ENCODE measurements at places on chromosomes 3 and 15. TPM values are rescaled to one million over a fixed set of nuclear protein-coding genes. Genes with fewer than 3 reads are reported as not detected.
A peak's percentile ranks its signal among the peaks of the same experiment; 100 is the strongest.

DNA sequence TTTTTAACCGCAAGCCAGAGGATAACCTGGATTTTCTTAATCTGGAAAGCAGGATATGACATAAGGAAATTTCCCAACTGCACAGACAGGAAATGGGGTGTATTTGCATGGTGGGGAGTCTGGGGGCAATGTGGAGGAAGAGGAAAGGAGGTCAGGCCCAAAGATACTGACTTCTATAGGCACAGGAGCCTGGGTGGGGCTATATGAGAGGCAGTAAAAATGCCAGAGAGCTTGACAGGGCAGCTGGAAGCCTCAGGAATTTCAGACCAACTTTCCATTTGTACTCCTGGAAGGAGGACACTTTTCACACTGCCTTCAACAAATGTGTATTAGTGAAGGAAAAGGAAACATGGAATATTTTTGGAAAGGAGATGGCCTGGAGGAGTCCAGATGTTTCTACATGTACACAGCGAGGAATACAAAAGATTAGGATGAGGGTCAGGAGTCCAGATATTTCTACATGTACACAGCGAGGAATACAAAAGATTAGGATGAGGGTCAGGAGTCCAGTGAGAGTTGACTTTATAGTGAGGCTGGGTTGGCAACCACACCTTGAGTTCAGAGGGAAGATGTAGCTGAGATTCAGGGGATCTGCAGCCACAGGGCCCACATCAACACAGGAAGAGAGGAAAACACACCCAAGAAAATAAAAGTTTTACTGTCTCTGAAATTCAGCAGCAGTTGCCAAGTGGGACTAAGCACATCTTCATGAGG is 111.9 kb upstream of the PTPRG start:
- H3K27me3 ChIP-seq = no peaks in the 10 kb centered on the region
- H3K27ac ChIP-seq = no peak overlapping the region
- H3K4me1 ChIP-seq = no peaks in the 10 kb centered on the region

DNA sequence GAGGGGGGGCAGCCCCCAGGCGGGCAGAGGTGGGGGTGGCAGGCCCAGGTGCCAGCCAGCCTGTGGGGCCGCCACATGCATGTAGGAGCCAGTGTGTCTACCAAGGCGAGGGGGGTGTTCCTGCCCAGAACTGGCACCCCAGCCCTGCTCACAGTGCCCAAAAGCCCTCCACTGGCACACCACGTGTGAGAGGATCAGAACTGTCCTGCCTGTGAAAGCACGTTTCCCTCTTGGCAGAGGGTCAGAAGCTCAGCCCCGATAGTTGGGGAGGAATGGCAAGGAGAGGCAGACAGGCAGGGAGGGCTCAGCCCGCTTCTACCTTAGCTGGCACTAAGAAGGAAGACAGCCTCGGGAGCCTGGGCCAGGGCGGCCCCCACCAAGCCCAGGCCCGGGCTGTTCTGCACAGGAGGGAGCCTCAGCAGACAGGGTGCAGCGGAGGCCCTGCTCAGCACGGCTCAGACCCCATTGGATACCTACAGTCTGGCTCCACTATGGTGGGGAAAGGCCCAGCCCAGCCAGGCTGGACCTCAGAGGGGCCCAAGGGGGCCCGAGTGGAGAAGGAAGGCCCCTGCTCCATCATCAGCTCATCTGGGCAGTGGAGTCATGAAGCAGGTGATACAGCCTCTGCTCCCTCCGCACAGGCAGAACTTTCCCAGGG is 84.8 kb upstream of the LINGO1 start:
- H3K36me3 ChIP-seq = no peaks in the 10 kb centered on the region
- H3K27ac ChIP-seq = no peak overlapping the region
- peaks cover 12% of the 10 kb centered on the region for H3K4me1 ChIP-seq
- H3K27me3 ChIP-seq = no peaks in the 10 kb centered on the region
- H3K4me3 ChIP-seq = no peak overlapping the region

DNA sequence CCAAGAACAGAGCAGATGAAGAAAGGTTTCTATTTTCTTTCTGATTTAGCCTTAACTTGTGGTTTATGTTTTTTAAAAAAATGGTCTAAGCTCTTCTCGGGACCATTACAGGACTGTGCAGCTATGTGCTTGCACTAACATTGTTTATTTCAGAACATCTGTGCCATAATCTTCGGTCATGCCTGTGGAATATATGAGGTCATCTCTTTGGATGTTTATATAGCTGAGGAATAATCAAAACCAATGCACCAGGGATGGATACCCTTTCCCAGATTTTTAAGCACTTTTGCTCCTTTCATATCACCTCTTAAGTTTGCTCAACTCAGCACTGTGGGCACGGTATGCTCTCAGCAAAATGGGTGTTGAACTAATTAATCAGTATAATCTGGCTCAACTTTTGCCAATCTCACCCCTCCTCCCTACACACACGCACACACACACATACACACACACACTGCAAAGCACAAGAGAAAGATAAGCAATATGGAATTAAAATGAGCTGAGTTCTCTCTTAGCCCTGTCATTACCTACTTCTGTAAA is 268.5 kb upstream of the TMC3 start:
- DNase-seq = no peak
- H3K4me3 ChIP-seq = no peak overlapping the region
- H3K4me1 ChIP-seq = peaks cover 23% of the 10 kb centered on the region
- H3K27ac ChIP-seq = no peak overlapping the region
- no peaks in the 10 kb centered on the region for H3K27me3 ChIP-seq

GRCh38 chr3:71066849-71067261 is 516.7 kb downstream of the FOXP1 start:
- peaks cover 8% of the 10 kb centered on the region for H3K27me3 ChIP-seq
- H3K36me3 ChIP-seq = no peaks in the 10 kb centered on the region
- H3K4me3 ChIP-seq = peak overlapping the region; percentile 77
- H3K4me1 ChIP-seq = peaks cover 57% of the 10 kb centered on the region

DNA sequence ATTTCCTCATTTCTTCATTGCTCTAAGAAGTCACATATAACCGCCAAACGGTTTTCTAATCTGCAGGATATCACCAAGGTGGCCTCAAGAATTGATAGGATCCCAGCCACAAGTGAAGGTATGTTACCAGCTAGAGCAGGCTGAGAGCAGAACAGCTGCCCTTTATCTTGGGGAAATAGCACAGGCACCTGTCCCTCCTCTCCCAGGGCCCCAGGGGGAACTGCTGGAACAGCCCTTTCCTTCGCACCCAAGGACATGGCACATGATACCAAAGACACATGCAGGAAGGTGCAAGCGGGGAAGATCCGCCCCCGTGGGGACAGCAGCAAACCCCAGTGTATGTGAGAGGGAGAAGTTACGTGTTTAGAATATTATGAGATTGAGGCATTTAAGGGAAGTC is 35.3 kb downstream of the HOMER2 start:
- no peaks in the 10 kb centered on the region for H3K4me1 ChIP-seq
- no peak overlapping the region for H3K4me3 ChIP-seq
- no peaks in the 10 kb centered on the region for H3K27me3 ChIP-seq
- no peak overlapping the region for H3K27ac ChIP-seq

GRCh38 chr3:53544357-53544756 is 49.9 kb downstream of the CACNA1D start:
- H3K4me3 ChIP-seq = no peak overlapping the region
- no peaks in the 10 kb centered on the region for H3K36me3 ChIP-seq
- peaks cover 3% of the 10 kb centered on the region for H3K4me1 ChIP-seq
- no peak for DNase-seq
- no peaks in the 10 kb centered on the region for H3K27me3 ChIP-seq

DNA sequence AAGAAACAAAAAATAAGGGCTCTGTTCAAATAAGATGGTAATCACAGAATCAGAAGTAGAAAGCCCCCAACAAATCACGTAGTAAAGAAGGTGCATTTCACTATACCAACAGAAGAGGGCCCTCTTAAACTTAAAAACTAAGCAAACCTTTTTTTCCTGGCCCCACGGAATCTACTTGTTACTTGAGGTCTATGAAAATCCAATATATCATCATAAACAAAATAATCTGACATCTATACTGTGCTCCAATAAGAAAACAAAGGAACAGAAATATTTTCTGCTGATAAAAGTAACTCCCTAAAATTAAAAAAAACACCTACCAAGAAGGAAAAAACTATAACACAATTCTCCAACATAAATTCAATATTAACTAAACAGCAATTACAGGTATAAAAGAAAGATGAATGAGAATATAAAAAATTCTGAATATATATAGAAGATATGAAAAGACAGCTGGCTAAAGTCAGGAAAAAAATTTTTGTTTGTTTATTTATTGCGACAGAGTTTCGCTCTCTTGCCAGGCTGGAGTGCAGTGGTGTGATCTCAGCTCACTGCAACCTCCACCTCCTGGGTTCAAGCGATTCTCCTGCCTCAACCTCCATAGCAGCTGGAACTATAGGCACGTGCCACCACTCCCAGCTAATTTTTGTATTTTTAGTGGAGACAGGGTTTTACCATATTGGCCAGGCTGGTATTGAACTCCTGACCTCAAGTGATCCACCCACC is 81.8 kb downstream of the CLASP2 start:
- no peaks in the 10 kb centered on the region for H3K27me3 ChIP-seq
- peaks cover 15% of the 10 kb centered on the region for H3K4me1 ChIP-seq
- no peak overlapping the region for H3K4me3 ChIP-seq

DNA sequence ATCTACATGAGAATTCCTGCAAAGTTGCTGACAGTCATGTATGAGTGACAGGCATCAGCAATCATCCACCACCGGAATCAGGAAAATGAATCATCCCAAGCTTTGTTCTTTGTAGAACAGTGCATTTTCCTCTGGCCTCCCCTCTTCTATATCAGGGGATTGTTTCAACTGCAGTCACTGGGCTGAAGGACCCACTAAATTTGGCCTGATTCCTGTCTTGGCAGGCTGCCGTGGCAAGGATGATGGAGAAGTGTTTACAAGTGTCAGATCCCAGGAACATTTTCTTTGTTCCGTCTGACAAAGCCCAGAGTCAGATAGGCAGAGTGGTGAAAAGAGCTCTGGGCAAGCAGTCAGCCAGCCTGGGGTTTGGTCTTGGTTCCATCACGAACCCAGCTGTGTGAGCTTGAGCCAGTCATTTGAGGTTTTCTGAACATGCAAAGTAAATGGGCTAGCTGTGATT is 175.1 kb upstream of the TSC22D2 start:
- H3K4me3 ChIP-seq = no peak overlapping the region
- no peak for DNase-seq
- H3K27me3 ChIP-seq = no peaks in the 10 kb centered on the region
- no peak overlapping the region for H3K27ac ChIP-seq
- peaks cover 5% of the 10 kb centered on the region for H3K4me1 ChIP-seq

- no peak overlapping the region for H3K4me3 ChIP-seq
- peaks cover 22% of the 10 kb centered on the region for H3K36me3 ChIP-seq
- peaks cover 39% of the 10 kb centered on the region for H3K4me1 ChIP-seq
- no peak for DNase-seq
- 0 out of 2 replicates have a peak overlapping the region, but pooled peaks have one; percentile 10 for H3K27ac ChIP-seq
Observed at GRCh38 chr15:57018151-57018550, 99.7 kb downstream of the TCF12 start.

DNA sequence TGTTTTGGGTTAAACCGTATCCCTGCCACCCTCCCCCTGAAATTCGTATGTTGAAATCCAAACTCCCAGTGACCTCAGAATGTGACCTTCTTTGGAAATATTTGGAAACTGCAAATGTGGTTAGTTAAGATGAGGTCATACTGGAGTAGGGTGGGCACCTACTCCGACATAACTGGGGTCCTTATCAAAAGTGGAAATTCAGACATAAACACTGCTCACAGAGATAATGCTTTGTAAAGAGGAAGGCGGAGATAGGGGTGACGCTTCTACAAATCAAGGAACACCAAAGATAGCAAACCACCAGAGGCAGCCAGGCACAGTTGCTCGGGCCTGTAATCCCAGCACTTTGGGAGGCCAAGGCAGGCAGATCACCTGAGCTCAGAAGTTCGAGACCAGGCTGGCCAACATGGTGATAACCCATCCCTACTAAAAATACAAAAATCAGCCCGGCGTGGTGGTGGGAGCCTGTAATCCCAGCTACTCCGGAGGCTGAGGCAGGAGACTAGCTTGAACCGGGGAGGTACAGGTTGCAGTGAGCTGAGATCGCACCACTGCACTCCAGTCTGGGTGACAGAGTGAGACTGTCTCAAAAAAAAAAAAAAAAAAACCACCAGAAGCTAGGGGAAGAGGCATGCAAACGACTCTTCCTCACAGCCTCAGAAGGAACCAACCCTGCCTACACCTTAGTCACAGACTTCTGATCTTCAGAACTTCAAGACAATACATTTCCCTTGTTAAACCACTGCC is 51.1 kb upstream of the CHD2 start:
- peaks cover 5% of the 10 kb centered on the region for H3K36me3 ChIP-seq
- no peak overlapping the region for H3K27ac ChIP-seq
- peaks cover 11% of the 10 kb centered on the region for H3K4me1 ChIP-seq
- no peak for DNase-seq

METTL6 gene
- total RNA-seq = 18.2 TPM

P2RY14 gene
- total RNA-seq = not detected

DNA sequence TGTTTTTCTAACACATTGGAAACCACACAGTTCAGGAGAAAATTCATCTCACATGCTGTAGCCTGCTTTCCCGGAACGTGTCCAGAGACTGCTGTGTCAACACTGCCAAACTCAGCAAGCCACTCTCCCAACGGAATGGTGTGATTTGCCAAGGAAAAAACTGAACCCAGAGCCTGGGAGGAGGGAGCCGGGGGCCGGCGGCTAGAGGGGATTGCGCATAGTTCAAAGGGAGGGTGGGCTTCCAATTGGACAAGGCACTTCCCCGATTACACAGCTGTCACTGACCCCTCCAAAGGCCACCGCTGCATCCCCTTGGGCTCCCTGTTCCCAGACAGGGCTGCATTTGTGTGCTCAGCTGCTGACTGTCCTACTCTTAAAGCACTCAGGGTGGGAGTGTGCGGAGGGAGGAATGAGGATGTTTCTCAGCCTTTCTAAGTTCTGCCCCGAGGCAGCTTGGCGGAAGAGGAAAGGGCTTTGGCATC is 256.2 kb downstream of the ZNF621 start:
- no peak for DNase-seq
- H3K4me1 ChIP-seq = peaks cover 18% of the 10 kb centered on the region
- no peak overlapping the region for H3K27ac ChIP-seq

SRP14 gene
- 190 TPM for total RNA-seq

DNA sequence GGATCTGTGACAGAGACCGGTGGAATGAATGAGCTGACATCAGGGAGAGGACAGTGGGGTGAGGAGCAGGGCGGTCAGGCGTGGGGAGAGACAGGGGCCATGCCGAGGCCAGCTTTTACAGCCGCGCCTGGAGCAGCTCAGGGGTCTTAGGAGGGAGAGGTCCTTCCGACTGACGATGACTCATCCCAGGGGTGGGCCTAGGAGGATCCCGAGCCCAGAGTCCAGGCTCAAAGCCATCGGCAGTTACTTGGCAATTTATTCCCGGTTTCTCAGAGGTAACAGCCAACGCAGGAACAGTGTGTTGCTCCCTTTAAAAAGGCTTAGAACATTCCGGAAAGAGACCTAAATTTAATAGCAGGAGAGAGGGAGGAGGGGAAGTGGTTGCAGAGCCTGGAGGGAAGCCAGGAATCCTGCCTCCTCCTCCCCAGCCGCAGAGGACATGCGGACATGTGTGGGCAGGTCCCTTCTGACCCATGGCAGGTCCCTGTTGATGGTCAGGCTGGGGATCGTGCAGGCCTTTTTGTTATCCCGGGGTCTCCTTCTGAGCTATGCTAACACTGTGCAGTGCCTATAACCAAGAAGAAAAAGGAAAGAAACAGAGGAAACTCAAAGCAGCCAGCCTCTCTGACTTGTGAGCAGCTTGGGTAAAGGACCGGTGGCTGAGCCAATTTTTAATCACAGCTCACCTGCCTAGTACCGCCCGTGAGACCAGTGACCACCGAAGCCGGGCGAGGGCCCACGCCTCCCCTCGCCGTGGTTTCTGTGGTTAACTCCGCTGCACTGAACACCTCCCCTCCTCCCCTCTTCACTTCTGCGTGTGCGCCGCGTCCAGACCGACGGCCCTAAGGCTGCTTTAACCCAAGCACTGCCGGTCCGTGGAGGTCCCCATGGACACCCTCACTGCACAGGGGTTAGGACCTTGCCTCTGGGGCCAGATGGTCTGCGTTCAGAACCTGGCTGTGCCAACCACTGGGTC is 392.4 kb upstream of the PROK2 start:
- no peaks in the 10 kb centered on the region for H3K27me3 ChIP-seq
- H3K4me3 ChIP-seq = no peak overlapping the region

CP gene
- total RNA-seq = 1.1 TPM
